ENCODE measurements at places on chromosomes 12 and 14.

DNA sequence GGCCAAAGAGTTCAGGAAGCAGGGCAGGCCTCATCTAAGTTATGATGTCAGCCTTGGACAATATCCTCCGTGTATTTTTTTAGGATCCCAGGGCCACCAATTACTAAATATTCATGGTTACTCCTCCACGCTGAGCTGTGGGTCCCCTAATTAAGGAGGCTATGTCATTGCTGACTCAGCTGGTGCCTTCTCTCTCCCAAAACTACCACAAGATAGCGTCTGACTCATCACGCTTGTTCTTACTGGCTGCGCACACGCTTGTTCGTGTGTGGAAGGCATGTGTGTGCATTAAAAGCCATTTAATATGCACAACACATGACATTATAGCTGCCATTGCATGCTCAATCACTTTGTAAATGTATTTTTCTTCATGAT lies 78.3 kb downstream of the GSC start:
- no peak for DNase-seq

DNA sequence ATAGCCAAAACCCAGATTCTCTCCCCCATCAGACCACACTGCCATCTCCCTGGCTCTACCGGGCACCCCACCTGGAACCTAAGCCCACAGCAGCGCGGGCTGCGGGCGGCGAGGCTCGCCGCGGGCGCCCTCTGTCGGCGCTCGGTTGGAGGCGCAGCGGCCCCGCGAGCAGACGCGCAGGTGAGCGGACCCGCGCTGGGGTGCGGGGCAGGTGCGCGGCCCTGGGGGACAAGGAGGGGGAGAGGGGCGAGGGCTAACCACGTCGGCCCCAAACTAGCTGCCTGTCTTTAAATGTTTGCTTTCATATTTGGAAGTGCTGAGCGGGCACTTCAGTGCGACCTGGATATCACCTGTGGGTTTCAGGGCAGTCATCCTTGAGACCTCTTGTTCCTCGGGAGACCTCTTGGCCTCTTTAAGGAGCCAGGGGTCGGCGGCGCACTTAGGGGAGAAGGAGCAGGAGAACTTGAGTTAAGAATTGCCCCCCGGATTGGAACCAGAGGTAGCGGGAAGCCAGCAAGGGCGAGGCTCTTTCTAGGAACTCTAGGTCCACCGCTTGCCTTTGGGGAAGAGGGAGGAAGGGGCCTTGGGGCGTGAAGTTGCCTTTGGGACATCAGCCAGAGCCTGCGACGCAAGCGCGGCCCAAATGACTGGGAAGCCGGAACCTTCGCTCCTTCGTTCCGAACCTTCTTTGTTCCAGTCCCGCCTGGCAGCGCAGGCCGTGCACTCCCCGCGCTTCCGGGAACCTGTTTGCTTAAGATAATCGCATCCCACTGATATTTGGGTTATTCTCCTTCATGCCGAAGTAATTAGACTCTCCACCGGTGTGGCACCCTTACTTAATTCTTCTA lies 78.7 kb downstream of the NEDD1 start:
- no peak for DNase-seq

DNA sequence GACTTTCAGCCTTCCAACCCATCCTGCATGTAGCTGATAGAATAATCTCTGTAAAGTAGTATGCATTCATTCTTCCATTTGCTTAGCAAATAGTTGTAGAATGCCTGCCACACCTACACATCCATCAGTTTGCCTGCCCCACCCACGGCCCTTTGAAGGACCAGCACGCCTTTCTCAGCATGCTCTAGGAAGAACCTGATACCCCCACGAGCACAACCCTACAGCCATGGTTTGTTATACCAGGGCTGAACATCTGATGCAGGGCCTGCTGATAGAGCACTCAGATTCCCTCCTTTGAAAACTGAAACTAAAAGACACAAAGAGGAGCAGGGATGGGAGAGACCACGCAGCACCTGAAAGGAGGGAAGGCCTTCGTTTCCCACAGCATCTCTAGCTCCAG lies 205.1 kb downstream of the ANO2 start:
- DNase-seq: no peak

DNA sequence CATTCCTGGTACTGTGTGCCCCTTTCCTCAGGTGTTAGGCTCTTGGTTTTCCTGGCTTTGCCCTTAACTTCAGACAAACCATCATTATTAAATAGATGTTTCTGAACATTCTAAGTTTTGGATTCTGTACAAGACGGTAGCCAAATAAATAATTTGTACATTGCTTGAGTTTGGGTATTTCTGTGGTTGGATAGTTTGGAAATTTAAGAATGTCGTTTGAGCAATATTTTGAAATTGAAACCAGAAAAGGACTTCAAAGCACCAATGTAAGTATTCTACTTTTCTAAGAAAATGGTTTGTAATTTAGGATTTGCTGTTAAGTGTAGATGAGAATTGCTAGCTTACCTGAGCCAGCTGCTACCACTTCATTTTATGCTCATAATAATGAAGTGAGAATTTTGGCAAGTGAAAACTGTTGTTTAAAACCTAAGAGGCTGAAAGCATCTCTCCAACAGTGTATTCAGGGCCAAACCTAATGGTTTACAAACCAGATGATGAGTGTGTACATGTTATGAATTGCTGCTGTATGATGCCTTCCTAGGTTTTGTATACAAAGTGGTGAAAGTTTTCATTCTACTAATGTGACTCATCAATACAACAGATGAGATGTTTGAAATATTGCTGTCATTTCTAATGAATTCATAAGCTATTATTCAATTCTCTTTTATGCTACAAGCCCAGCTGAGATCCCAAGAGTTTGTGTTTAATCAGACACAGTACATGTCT lies 181.5 kb upstream of the PRKD1 start:
- no peak for DNase-seq

- DNase-seq: no peak
Observed at GRCh38 chr12:79347866-79348265, 342.9 kb downstream of the PAWR start.

All from cortex of kidney (tissue), 1 donor.